ENCODE measurements at places on chromosomes 5 and 9.

DNA sequence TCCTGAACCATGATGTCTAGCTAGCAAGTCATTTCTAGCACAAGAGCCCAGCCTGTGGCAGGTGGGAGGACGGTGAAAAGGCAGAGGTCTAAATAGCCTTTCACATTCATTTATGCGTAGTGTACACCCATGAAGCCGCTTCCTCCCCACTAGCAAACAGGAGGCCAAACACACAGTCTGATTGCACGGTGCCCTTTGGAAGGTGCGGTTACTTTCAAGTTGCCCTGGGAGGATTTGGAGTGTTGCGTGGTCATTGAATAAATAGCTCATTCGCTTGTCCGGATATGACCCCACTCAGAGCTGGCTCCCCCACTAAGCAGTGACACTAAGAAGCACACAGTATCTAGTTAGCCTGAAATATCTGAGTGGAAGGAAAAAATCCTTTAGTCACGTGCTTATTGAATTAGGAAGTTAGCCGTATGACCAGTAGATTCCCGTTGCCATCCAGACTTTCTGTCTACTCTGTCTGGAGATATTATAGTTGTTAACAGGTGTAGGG is 664 bp upstream of the ARSB start:
- no peak for DNase-seq

GRCh38 chr9:137409515-137409914 is 13.4 kb downstream of the EXD3 start:
- no peak for DNase-seq

DNA sequence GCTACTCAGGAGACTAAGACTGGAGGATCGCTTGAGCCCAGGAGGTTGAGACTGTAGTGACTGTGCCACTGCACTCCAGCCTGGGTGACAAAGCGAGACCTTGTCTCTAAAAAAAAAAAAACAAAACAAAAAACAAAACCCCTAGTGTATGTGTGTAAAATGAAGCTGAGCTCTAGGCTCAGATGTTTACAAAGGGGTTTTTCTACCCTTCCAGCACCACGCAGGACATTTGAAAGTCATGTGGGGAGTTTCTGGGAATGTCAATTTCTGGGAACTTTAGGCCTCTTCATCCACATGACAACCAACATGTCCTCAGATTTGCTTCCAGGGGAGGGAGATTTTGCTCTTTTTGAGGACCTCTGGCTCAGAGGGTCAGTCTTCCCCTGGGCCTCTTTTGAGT is 42.4 kb upstream of the AIF1L start:
- no peak for DNase-seq

DNA sequence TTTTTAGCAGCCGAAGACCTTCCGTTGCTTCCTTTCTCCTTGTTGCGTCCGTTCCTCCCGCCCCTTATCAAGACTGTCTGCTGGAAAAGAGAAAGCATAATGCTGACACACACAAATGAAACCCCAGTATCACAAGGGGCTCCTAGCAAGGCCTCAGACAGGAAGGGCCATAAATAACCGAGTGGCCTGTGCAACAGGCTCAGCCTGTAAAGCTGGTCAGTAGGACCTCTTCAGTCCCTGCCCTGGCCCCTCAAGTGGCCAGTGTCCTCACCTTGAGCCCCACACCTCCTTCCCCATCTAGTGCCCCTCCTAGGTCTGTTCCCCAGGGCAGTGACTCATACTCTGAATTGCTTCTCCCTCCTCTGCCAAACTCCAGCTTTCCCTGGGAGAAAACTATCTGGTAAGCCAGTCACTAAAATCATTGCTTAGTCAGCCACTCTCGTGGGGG is 174.6 kb upstream of the IL12B start:
- DNase-seq, result no peak

- DNase-seq, result no peak
Measured at GRCh38 chr5:143426437-143426991, 23.0 kb upstream of the NR3C1 start.

GRCh38 chr5:2148312-2149194 is 265.8 kb upstream of the IRX4 start:
- DNase-seq, result no peak

DNA sequence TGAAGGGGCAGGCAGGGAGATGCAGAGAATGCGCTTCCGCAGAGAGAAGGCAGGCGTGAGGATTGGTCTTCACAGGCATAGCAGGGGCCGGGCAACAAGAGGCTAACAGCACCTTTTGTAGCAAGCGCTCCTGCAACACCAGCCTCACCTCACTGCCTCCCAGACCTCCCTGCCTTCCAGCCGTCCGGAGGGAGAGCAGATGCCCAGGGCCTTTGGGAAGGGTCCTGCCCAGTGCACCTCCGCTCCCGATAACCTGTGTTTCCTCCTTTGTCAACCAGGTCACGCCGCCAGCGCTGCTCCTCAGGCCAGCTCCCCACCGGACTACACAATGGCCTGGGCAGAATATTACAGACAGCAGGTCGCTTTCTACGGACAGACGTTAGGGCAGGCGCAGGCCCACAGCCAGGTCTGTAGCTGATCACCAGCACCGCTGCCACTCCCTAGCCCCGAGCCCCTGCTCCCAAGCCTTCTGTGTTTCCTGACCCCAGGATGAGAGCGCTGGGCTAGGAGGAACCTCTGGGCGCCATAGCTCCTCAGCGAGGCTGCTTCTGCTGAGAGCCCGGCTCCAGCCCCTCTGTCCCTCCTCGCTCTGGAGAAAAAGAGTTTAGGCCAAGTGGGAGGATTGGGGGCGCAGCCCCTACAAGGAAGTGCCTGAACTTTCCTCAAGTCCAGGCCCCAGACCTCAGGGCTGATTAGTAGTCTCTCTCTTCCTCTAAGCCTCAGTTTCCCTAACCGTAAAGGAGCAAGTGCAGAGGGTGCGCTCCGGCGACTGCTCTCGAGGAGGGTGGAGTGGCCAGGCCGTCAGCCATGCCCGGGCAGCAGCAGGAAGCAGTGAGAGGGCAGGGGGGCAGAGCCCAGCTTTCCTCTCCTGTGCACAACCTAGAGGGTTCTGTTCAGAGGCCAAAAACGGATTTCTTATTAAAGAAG is 28.4 kb upstream of the PRDM12 start:
- DNase-seq, result no peak

DNA sequence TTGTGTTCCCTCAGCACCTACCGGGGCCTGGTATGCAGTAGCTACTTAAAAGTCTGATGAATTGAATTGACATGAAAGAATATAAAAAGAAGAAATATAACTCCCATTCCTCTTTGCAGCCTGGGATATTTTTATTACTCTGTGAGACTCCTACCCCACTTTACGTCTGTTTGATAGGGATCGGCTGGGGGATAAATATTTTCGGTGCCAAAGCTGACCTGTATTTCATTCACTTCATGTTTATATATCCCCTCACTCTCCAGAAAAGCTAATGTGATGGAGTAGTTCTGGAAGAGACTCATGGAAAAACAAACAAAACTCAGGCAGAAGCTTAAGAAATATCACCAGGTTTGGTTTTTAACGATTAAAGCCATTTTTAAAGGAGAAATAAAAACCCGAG is 108.2 kb upstream of the TBC1D2 start:
- no peak for DNase-seq

DNA sequence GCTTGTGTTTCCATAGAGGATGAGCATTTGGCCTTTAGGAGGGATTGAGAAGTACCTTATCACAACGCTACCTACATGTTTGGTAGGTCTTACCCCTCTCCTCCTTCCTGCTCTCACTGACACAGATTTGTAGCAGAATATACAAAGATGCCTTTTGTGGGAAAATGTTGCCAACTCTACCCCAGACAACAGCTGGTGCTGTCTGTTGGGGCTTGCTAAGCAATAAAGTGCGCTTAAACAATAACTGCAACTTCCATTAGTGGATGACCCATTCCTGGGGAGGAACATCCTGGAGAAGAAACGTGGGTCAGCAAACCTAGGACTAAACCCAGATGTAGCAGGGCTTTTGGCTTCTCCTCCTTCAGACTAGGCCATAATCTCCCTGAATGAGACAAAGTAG is 174.3 kb downstream of the EFNA5 start:
- DNase-seq, result no peak

- no peak for DNase-seq
Measured at GRCh38 chr5:68891718-68892117, 202.1 kb upstream of the SLC30A5 start.

DNA sequence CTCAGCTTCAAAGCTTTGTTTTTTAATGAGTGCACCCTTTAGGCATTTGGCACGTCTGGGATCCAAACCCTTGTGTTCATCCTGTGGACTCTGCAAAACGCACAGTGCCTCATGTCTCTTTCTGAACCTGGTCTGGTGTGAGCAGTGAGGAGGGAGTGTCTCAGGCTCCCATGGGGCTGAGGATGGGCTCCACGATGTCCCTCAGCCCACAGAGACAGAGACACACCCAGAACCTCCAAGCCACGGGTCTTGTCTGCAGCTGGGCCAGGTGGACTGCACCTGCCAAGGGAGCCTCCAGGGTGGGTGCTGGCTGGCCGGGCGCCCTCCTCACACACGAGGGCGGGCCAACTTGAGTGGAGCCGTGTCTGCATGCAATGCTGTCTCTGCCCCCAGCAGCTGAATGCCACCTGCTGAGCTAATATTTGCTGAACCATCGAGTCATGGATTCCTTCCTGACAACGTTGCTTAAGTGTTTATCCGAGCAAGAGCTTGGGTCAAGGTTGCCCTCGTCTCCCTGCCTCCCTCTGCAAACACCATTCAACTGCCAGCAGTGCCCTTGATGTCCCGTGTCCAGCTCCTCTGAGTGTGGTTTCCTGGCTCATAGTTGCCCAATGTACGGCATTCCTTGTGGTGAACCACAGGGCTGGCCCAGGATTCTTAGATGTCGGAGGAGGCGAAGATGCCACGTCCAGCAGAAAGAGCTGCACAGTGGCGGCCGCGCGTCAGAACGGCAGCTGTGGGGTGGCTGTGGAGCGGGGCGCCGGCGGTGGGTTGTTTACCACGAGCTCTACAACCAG is 31.4 kb upstream of the LPCAT1 start:
- DNase-seq, result peak; percentile 67

GRCh38 chr5:67095346-67096171 is 101.0 kb downstream of the CD180 start:
- no peak for DNase-seq

- DNase-seq, result no peak
Measured at GRCh38 chr5:104998169-104998568, 1435.6 kb upstream of the NUDT12 start.

DNA sequence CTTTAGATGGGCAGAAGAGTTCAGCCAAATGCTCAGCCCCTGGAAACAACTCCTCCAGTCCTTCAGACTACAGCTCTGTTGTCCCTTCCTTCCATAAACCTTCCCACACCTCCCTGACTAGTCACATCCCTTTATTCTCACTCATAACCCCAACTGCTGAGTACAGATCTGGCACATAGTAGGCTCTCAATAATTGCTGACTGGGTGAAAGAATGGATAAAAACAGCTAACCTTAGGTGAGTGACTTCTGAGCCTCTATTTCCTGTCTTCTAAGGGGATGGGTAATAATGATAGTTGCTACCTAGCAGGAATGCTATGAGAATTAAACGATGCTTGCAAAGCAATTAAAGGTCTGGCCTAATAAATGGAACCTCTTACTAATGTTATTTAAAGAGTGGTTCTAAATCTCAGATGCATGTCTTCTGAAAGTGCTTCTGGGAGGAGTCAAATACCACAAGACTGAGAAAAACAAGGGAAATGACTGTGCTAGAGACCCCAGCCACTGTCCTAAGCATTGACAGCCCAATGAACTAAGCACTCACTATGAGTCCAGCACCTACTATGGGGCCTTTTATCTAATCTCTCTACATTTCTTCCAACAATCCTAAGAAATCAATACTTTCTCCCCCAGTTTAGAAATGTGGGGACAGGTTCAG is 2.5 kb upstream of the NR6A1 start:
- DNase-seq, result no peak

DNA sequence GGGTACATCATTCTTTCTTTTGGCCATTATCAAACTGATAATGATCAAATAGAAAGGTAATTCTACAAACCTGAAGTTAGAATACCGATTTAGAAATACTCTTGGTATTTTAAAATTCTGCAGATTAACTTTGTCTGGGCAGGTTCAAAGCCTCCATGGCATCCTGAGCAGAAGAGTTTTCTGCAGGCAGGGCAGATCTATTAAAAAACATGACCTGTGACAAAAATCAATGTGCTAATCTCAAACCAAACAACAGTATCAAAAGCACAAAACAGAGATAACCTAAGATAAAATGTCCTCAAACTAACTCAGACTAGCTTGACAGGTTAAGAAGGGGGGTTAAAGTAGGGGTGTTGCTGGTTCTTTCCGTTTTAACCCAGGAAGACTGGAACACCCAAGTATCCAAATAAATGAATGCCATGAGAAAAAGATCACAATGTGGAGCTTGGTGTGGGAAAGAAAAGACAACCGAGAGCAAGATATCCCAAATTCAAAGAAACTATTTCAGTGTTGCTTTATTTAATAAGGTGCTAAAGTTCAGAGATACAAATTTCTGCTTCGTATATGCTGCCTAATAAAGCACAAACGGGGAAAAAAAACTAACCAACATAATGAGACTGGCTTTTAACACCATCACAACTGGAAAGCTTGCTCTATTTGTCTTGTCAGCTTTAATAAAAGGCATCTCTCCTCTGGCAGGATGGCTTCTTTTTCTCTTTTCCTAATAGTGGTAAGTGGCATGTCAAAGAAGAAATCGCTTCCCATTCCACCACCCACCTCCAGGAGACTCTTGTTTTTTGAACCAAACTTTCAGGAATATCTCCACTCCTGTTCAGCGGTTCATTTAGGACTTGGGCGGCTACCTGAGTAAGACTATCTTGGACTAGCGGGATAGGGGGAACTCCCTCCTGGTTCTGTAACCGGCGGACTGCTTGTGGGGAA is 2.3 kb downstream of the EFNA5 start:
- DNase-seq, result no peak

DNA sequence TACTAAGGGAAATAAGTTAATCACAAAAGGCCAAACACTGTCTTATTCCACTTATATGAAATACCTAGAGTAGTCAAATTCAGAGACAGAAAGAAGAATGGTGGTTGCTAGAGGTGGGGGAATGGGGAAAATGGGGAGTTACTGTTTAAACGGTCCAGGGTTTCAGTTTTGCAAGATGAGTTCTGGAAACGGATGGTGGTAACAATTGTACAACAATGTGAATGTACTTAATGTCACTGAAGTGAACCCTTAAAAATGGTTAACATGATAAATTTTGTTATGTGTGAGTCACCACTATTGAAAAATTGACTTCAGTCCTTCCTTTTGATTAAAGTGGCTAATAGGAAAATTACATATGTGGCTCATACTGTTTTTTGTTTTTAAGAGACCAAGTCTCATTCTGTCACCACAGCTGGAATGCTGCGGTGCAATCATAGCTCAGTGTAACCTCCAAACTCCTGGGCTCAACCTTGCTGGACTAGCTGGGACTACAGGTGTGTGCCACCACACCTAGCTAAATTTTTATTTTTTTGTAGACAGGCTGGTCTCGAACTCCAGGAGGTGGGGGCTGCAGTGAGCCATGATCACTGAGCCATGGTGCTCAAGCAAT is 8.7 kb downstream of the UBQLN1 start:
- no peak for DNase-seq

DNA sequence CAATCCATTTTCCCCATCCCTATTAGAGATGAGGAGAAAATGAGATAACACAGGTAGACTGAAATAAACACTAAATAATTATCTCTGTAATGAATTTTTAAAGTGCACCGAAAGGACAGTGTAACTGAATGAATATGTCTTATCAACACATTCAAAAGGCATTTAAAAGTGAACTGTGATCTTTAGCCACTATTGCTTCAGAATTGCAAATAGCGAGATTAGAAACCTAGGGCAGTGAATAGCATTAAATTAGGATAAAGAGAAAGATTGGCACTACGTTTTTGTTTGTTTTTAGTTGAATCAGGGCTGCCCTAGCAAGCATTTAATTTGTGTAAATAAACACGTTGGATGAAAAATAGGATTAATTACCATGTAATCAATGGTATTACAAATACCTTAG is 537.5 kb downstream of the ELAVL2 start:
- no peak for DNase-seq

Measured in NCI-H1105 (cell line).